Activated CD4-positive, alpha-beta T cell treated with anti-CD3 and anti-CD28 coated beads, Interleukin-2, amount 50 U/mL, for 1 hour (primary cell): ENCODE measurements at places on chromosomes 16 and 17.

- no peak for DNase-seq
Measured at GRCh38 chr17:79996291-79996690, 39.4 kb downstream of the TBC1D16 start.

- DNase-seq = no peak
Measured at GRCh38 chr17:45425125-45425983, 7.3 kb downstream of the ARHGAP27 start.

DNA sequence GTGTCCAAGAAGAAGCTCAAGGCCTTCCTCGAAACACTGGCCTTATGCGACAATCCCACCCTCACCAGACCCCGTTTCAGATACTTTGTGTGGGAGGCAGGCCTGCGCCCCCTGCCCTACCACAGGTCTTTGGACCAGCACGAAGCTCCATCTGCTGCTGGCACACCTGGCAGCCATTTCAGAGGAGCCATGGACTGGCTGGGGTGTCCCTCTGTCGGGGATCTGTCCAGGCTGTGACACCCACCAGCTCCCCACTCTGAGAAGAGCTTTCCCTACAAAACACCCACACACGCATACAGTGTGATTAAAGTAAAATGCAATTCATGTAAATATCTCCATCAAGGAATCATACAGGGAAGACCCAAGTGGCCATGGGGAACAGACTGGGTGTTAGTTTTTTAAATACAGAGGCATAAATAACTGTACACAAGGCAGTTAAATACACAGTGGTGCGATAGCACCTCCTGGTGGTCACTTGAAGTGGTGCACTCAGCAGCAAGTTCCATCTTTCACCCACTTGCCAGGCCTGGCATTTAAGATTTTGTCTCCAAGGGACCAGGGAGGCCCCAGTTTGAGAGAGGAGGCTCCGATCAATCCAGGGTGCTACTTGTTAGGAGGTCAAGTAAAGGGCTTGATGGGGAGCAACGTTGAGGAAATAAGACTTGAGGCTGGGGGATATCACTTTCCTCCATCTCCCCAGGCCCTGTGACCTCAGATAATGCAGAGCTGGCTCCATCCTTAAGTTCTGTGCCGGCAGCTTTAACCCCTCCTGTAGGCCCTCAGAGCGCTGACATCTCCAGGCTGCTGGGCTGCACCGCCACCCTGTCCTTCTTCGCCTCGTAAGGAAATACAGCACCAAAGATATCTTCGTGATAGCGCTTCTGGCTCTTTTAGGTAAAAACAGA, 43.6 kb downstream of the NOS2 start:
- DNase-seq = peak; percentile 50

GRCh38 chr17:6686026-6686425, 27.1 kb downstream of the SLC13A5 start:
- DNase-seq = no peak

DNA sequence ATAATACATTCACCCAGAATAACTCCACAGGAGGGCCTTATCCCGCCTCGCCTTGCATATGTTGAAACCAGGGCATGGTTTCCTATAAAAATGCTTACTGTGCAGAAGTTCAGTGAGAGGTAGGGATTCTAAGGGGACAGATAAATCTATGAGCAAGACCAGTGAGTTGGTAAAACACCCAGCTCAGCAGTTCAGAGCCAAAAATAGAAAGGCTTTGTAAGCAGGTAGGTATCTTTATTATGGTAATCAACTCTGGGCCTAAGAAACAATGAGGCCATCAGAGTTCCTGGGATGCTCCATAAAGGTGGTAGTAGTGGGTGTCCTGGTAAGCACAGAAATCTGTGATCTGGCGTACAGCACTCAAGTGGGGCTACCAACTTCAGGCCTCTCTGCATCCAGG, 549.4 kb upstream of the CDH5 start:
- DNase-seq = no peak

DNA sequence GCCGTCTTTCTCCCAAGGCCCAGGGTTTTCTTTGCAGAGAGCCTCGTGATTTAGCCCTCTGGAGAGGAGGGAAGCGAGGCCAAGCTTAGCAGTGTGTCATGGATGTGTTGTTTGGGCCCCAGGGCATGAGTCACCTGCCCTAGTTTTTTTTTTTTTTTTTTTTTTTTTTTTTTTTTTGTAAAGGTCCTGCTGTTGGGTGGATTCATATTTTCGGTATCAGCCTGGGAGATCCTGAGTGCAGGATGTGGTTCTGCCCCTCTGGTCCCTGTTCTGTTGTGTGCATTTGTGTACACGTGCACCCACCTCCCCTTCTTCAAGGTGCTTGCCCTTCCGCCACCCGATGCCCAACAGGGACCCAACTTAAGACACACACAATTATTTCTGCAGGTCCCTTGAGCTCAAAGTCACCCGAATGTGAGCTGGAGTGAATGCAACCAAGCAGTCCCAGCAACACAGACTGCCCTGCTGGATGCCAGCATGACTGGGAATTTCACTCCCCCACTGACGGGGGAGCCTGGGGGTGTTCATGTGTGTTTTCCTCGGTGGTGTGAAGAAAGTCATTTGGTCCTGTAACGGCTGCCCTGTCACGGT, 265.8 kb upstream of the TNRC6C start:
- DNase-seq = no peak

DNA sequence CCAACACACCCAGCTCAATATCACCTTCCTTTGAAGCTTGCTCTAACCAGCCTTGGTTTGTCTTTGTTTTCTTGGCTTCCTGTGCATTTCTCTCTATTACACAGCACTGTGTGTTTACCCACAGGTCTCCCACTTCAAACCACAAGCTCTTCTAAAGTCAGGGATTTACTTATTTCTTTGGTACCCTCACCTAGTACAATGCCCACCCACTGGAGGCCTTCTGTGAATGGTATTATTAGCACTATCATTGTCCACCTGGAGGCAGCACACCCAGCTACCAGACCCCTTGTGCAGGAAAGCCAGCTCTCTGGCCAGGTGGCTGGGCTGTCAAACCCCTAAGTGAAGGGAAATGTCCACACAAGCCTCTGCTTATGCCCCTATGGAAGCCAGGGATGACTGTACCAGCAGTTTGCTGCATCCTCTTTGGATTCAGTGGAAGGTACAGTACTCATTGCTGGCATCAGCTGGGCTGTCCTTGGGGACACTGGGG, 9.4 kb upstream of the TOP2A start:
- DNase-seq = no peak

GRCh38 chr16:22844416-22844815, 30.5 kb downstream of the HS3ST2 start:
- DNase-seq = no peak

DNA sequence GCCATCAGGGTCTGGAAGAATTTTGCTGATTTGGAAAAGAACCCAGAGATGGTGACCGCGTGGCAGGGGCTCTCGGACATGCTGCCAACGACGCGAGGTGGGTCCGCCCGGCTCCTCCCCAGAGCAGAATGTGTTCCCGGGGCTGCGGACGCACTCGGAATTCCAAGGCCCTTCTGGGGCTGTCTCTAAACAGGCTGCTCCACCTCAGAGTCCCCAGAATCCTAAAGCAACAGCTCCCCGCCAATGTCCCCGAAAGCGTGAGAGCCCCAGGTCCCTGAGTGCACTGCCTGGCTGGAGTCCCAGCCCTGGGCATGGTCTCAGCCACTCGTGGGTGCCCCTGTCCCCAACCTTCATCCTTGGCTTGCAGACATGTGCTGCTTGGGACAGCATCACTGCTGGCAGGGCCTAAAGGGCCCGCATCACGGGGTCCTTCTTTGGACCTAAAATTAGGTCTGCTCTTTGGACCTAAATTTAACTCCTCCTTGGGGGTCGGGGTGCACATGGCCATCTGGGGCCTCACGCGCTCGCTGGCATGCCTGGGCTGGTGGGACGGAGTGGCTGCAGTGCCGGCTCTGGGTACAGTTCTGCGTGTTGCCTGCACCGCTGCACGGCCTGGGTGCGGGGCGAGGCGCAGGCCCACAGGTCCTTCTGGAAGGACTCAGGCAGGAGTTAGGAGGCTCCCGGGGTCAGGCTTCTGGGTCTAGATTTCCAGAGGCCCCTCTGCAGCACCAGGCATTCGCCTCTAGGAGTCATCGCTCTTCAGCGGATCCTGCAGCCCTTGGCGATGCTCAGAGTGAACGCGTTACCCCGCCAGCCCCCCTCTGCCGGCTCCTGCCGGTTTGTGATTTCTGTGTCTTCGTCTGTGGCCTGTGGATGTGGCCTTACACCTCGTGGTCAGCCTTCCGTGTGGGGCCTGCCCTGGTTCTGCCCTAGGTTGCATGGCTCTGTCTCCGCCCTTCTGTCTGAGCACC, 41.9 kb upstream of the CHMP6 start:
- no peak for DNase-seq

GRCh38 chr16:79175286-79176057, 425.1 kb downstream of the MAF start:
- DNase-seq = no peak

GRCh38 chr17:66673668-66674276, 161.1 kb upstream of the CACNG5 start:
- peak; percentile 51 for DNase-seq

DNA sequence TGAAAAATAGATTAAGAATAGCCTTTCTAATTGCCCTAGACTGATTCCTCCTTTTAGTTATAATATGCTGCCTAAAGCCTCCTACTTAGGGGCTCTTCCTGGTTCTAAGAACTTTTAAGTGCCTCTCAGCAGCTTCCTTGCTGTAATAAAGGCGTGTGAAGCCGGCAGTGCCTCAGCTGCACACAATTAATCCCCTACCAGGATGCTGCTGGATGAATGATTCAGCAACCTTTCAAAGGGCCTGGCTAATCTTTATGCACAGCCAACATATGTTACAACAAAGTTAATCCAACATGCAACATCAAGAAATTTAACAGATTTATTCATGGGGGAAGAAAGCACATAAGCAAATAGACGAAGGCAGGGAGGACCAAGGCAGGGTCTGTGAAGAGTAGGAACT, 145.2 kb downstream of the PMP22 start:
- DNase-seq = no peak

DNA sequence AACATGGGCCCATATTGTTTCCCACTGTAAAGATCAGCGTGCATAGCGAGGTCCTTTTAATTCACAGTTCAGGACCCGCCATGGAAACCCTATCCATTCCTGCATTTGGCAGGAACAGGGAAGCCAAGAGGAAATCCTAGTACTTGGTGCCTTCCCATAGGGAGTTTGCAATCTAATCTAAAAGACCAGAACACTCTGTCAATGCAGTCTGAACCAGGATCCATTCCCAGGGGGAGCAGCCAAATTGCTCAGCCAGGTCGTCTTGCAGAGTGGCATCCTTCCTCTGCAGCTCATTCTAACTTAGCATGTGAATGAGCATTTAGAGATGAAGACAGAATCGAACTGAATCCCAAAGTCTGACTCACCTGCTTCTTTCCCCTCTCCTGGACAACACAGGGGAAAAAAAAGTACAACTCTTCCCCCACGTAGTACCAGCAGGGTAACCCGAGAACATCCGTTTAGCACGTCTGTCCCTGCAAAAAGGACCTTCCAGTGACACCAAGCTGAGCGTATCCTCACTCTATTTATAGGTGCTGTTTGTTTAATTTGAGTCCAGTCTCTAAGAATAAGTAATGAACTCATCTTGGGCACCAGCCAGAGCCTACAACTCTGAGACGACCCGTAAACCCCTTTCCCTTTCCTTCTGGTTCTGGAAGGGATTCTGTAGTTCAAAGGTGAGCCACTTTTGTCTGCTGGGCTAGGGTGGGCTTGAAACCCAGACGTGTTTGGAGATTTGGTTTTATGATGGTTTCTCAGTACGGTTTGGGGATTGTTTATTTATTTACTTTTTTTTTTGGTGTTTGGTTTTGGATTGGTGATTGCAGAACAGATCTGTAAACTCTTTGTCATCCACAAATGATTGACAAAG, 74.5 kb downstream of the ERCC4 start:
- no peak for DNase-seq

DNA sequence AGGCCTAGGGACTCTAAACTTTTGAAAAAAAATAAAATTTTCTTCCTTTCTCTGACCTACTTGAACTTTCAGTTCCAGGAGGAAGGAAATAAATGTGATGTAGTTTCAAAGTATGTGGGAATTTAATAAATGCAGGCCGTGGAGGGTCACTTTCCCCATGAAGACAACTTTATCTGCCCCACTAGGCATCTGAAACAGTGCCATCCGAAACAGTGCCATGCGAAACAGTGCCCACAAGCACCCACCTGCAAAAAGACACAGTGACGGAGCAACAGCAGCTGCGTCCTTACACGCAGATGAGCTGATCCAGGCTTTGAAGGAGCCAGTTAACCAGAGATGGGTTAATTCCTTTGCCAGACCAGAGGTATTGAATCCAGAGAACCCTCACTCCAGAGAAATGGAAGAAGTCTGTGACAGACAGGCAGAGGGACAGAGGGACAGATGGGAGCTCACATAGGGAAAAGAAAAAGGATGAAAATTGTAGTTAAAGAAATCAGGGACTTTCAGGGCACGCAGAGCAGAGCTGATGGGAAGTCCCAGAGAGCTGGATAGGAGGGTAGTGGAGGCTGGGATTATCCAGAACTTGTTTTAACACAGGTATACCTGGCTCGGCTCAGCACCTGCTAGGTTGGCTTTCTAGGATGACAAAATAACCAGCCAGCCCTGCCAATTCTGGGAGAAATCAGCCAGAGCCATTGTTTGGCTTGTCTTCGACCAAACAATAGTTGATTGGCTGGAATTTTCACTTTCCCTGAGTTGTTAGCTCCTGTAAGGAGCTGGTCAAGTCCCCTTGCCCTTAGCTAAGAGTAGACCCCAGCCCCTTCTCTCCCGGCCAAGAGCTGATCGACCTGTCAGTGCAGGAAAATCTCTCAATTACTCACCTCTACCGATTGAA, 17.1 kb upstream of the HOXB13 start:
- no peak for DNase-seq

- no peak for DNase-seq
Measured at GRCh38 chr16:82700541-82701235, 73.9 kb downstream of the CDH13 start.

- DNase-seq = peak; percentile 62
Measured at GRCh38 chr16:57802341-57803133, at the start of gene KIFC3. TSS of gene KIFC3 (minus strand) at chr16:57802491. CDS start at chr16:57798243, 4,248 bp downstream.
